Neural progenitor cell (in vitro differentiated cells): ENCODE measurements at places on chromosomes 3 and 15.

- no peak for DNase-seq
Observed at GRCh38 chr3:100641471-100642032, 32.2 kb downstream of the ADGRG7 start.

GRCh38 chr15:72844067-72844466 is 60.5 kb upstream of the ADPGK start:
- DNase-seq = no peak

GRCh38 chr3:46934498-46935167 is 41.9 kb downstream of the CCDC12 start:
- no peak for DNase-seq

DNA sequence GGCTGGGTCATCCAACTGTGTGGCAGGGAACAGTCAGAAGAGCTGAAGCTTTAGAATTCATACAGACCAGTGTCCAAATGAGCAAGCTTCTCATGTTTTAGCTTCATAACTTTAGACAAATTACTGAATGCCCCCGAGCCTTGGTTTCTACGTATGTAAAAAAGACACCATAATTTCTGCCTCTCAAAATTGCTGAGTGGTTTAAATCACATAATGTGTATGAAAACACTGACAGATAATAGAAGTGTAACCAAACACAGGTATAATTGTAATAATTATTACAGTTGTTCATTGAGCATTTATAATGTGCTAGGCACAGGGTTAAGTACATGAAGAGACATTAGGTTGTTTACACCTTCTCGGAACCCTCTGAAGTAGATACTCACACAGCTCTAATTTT is 207.2 kb downstream of the IGSF11 start:
- DNase-seq = no peak

DNA sequence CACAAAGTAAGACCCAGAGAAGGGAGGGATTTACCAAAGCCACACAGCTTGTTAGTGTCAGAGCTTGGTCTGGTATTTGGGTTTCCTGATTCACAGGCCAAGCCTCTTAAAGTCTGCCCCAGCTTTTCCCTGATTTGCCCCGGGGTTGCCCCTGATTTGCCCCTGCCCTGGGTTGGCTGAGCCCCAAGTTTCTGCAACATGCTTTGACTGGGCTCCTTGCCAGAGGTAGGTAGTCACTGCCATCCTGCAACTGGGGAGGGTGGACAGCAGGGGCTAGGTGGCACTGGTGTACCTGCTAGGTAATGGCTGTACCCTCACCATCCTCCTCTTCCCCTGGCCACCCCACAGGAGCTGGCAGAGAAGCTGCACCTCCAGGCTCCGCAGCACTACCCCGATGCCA is 2.5 kb downstream of the MPI start:
- no peak for DNase-seq

- peak; percentile 25 for DNase-seq
Observed at GRCh38 chr3:188979669-188980310, 192.0 kb upstream of the TPRG1 start.

GRCh38 chr3:58526515-58526957 is 10.5 kb downstream of the ACOX2 start:
- DNase-seq = no peak

- no peak for DNase-seq
Observed at GRCh38 chr3:86930181-86930580, 60.8 kb downstream of the VGLL3 start.

GRCh38 chr15:27317736-27318135 is 346.8 kb downstream of the GABRG3 start:
- DNase-seq = no peak

GRCh38 chr3:180594631-180595558 is 7.1 kb upstream of the TTC14 start:
- peak; percentile 53 for DNase-seq

GRCh38 chr3:150230037-150230436 is 178.1 kb upstream of the TSC22D2 start:
- no peak for DNase-seq

DNA sequence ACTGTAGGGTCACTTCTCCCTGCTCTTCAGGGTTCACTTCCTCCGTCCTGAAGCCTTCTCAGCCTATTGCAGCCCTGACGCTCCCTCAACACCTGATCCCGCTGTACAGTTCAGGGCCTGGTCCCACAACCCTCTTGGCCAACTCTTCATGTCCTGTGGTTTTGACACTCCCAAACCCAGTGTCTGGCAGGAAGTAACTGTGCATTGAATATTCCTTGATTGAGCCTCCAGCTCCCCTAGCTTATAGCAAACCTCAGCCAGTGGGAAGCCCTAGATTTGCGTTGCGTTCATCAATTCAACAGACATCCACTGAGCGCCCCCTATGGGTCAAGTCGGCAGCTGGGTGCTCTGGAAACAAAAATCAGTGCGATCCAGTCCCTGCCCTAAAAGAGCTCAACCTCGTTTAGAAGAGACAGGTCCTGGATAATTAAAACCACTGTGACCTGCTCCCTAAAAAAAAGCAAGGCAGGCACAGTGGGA is 13.5 kb downstream of the UBAP1L start:
- DNase-seq = peak; percentile 90

DNA sequence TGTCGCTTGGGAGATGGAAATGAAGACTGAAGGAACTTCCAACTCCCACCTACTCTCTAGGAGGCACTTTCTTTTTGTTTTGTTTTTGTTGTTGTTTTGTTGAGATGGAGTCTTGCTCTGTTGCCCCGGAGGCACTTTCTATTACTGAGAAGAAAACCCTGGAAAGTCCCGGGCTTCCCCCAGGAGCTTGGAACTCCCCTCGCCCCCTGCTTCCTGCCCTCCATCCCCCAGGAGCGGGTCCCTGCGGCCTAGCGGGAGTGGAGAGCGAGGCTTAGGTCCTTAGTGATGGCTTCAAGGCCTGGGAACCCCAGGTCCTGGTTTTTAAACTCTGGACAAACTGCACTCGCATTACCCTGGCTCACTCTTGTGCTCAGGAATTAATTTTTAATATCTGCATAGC is 195.7 kb downstream of the OCA2 start:
- no peak for DNase-seq

DNA sequence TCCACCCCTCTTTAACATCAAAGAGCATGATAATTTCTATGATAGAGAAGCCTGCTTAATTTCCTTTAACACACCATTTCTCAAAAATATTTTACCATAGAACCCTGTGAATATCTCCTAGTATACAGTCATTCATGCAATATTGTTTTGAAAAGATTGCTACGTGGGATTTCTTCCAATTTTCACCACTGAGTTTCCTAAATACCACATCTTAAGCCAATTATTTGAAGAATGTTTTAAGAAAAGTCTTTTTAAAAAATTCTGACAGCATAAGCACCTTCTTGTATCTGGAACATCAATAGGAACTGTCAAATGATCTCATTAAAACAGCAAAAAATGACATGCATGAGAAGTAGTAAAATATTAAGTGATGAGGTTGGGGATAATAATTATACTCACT is 1126.7 kb downstream of the TUSC7 start:
- no peak for DNase-seq

DNA sequence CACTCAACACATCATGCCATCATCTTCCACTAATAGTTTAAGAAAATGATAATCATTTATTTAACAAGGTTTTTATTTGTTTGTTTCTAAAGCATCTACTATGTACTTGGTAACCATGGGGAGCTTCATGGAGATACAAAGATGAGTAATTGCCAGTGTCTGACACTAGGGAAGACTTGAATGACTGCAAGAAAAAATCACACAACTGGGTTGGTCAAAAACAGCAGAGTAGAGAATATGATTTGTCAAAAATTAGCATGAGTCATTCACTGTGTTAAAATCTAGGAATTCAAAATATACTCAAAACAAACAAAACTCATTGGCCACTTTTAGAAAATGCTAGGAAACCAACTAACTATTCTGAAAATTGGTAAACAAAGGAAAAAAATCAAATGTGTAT is 6.3 kb downstream of the BNC1 start:
- DNase-seq = no peak

DNA sequence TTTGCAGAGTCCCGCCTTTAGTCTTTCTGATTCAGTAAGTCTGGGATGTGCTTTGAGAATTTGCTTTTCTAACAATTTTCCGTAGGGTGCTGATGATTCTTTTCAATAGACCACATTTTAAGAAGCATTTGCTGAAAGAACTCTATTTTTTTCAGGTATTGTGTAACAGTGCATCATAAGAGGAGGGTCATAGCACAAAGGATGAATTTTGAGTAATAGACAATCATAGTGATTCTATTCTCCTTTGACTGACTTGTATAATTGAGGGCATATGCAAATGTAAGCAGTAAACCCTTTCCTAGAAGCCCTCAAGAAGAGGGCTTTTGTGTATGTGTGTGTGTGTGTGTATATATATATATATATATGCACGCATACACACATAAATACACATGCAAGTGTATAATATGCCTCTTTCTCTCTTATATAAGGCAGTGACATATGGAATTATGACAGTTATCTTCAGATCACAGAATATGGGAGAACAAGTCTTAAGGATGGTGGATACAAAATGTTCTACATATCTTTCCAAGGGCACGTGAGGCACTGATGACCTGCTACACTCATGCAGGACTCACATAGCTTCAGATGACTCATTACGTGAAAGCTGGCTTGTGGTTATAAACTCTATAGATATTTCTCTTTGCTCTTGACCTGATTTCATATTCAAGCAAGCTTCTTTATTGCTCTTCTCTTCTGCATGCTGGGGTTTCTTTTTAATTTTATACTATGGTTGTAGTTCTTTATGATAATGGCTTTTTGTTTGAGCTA is 6.5 kb upstream of the PLSCR1 start:
- DNase-seq = no peak

DNA sequence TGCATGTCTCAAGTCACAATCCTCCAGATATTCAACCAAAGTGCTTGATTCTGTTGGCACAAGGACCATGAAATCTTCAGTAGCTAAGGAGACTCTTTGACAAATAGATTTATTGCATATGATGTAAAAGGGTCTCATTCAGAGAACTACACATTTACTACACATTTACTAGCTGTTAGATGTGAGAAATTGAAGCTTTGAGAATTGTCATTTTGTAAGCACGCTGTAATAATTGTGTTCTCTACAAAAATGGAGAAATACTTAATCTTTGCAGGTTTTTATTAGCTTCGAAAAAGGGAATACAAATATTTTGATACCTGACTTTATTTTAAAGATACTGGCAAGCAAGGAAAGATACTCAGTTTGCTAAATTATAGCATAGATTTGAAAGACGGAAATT is 70.2 kb upstream of the CHD2 start:
- no peak for DNase-seq
